ENCODE measurements at places on chromosomes 4 and X. TPM values are rescaled to one million over a fixed set of nuclear protein-coding genes. Genes with fewer than 3 reads are reported as not detected.

ALAS2 gene
- total RNA-seq: not detected

CCNA2 gene
- 1.3 TPM for total RNA-seq

ADAMTS3 gene
- total RNA-seq: not detected

FHDC1 gene
- total RNA-seq: 0.73 TPM

SRPX gene
- 43.2 TPM for total RNA-seq

CLDN34 gene
- not detected for total RNA-seq

FAM133A gene
- not detected for total RNA-seq

BEX2 gene
- 6.5 TPM for total RNA-seq

GPR78 gene
- total RNA-seq: 0.51 TPM

PCSK1N gene
- total RNA-seq: 5.4 TPM

BEND2 gene
- not detected for total RNA-seq

TLR3 gene
- 2.8 TPM for total RNA-seq

RAB39B gene
- not detected for total RNA-seq

SASH3 gene
- not detected for total RNA-seq

SLC10A6 gene
- total RNA-seq: not detected

EFHC2 gene
- 0.21 TPM for total RNA-seq

TEX13C gene
- total RNA-seq: not detected

RIBC1 gene
- 1.1 TPM for total RNA-seq

CXCL10 gene
- not detected for total RNA-seq

ETDB gene
- total RNA-seq: not detected

CNOT6L gene
- 18.5 TPM for total RNA-seq

PASD1 gene
- total RNA-seq: not detected

SPANXB1 gene
- not detected for total RNA-seq

DGKK gene
- not detected for total RNA-seq

TCP11X2 gene
- total RNA-seq: not detected

RTL5 gene
- total RNA-seq: 1.1 TPM

MAGEC2 gene
- not detected for total RNA-seq

XG gene
- total RNA-seq: 1.5 TPM

ALB gene
- not detected for total RNA-seq

EPHA5 gene
- 6.8 TPM for total RNA-seq

MAGEB10 gene
- total RNA-seq: not detected

KIAA0232 gene
- 73.7 TPM for total RNA-seq

CT47B1 gene
- not detected for total RNA-seq

EDNRA gene
- 22.3 TPM for total RNA-seq

MAP9 gene
- total RNA-seq: 1.2 TPM

SPIN2A gene
- total RNA-seq: not detected

FAM236C gene
- total RNA-seq: not detected

MAGEB2 gene
- total RNA-seq: not detected

TRPC3 gene
- total RNA-seq: 0.21 TPM

HSFX2 gene
- total RNA-seq: not detected

VCX3A gene
- total RNA-seq: not detected

KDM5C gene
- 71.4 TPM for total RNA-seq

ERVMER34-1 gene
- 0.13 TPM for total RNA-seq

MAGEA2 gene
- total RNA-seq: not detected
